ENCODE measurements at places on chromosomes 2 and 18.

GRCh38 chr2:151030663-151031230, 230.9 kb downstream of the RBM43 start:
- DNase-seq, result no peak

- DNase-seq, result no peak
Observed at GRCh38 chr2:217990791-217991465, 11.9 kb downstream of the TNS1 start.

DNA sequence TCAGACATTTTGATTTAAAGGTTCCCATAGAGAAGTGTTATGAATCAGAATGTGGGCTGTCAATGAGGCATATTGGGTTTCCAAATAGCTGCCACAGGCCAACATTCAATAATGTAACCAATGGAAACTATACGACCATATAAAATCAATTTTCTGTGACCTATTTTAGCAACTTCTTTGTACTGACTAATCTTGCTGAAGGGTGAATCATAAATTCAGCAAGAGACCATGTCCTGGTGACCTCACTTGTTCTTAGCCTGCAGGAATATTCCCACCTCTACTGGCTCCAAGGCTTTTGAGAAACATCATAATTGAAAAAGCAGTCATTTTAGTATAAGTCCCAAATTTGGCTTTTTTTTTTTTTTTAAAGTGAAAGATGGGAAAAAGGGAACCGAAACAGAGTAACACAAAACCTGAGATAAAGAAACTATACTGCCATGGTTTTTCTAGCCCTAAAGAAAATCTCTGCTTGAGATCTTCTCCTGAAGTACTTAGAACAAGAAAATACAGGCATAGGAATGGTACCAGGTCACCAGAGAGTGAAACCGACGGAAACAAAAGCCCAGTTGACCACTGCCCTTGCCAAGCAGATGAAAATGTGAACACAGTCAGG, 32.1 kb downstream of the PLEKHM3 start:
- DNase-seq, result peak; percentile 12

DNA sequence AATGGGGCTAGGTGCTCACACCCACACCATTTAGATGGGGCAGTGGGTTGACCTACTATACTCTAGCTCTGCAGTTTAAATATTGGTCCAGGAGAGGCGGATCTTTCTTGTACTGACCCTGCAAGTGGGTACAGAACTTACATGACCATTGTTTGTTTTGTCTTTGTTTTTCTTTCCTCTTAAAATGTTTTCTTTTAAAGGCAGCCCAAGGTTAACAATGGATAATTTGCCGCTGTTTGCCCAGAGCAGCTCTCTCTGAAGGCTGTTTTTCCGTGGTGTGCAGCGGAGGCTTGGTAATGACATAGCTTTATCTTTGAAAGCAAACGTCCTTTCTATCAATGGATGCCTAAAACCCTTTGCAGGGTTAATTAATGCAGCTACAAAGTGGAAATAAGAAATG, 133.3 kb upstream of the MEX3C start:
- DNase-seq, result no peak

DNA sequence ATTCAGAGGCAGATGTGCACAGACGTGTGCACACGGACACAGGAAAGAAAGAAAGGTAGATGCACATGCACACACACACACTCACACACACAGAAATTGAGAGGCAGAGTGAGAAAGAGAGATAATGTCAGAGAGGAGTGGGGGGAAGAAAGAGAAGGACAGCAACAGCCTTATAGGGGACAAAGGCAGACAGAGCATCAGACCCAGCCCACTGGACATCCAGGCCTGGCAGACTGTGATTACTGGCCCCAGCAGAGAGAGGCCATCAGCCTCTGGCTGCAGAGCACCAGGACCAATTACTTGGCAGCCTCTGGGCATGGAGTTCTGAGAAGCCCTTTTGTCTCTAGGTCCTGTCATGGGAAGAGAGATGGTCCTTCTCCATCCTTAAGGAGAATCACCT, 66.1 kb downstream of the C18orf54 start:
- no peak for DNase-seq

DNA sequence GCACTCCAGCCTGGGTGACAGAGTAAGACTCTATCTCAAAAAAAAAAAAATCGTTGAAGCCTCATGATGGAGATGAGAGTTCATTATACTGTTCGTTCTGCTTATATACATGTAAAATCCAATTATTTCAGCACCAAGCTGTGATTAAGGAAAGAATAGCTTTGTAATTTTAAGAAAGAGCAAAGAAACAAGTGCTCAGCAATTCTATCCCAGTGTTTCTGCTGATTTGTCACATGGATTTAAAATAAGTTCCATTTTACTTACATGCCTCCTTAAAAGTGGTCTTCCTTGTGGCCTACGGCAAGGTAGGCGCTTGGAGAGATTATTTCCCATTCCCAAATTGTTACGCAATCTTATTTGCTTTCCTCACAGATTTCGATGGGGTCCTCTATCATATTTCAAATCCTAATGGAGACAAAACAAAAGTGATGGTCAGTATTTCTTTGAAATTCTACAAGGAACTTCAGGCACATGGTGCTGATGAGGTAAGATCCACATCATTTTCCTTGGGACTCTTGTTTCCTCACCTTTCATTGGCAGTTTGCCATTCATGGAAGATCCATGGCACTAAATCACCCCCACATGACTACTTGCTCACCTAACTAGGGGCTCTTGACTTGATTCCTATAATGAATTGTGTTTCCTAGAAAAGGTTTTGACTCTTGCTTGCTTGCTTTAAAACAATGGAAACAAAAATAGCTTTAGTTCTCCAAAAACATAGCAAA, 11.5 kb downstream of the ARPC2 start:
- no peak for DNase-seq

GRCh38 chr18:45197526-45197970, 417.7 kb upstream of the SLC14A2 start:
- no peak for DNase-seq

DNA sequence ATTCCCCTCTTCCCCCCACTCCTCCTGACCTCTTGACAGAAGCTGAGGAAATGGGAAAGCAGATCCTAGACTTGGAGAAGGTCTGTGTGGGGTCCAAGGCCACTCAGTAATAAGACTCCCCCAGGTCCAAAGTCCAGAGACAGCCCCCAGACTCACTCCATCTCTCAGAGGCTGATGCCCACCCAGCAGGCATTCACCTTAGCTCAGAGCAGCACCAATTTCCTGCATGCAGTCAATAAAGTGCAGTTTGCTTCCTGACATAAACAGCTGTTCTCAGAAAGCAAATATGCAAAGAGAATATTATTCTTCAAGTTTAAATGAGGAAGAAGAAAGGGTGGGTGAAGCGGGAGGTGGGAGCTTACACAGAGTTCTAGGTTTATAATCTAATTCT, 84.1 kb upstream of the RTN4 start:
- DNase-seq, result no peak

GRCh38 chr18:10544093-10544748, 18.4 kb downstream of the NAPG start:
- no peak for DNase-seq

DNA sequence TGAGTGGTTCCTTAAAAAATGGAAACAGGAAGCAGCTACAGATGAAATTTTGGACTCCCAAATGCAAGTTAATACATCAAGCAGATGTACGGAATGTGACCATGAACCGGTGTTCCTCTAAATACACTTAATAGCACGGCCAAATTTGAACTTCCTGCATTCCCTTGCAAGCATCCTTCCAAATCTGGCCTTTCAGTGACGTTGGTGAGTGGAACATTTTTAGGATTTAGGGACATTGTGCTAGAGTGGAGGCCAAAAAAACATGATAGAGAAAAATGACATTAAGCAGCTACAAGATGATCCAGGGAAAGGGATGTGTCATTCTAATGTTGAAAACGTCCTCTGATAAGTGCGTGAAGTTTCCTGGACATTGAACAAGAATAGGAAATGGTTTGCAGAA, 62.1 kb downstream of the CTAGE1 start:
- no peak for DNase-seq

GRCh38 chr2:144553379-144553778, 33.5 kb upstream of the ZEB2 start:
- peak; percentile 59 for DNase-seq

- no peak for DNase-seq
Observed at GRCh38 chr2:113268621-113269360, 9.9 kb downstream of the PAX8 start.

DNA sequence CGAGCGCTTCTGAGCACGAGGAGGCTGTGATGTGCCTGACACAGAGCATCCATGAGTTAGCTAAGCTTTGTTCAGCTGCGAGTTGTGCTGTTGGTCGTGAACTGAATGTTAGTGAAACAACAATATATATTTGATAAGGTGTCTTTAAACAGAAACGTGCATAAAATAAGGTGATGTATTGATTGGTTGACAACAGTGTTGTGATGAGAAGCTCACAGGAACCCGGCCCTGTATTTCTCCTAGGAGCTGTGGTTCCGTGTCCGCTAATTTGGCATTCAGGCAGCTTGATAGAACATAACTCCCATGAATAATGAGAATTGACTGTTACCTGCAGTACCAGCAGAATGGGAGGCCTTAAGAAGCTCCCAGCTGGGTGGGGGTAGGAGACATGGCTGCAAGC, 146.4 kb upstream of the MYCN start:
- DNase-seq, result no peak

- DNase-seq, result no peak
Observed at GRCh38 chr18:56935434-56936040, 211.3 kb upstream of the BOD1L2 start.

DNA sequence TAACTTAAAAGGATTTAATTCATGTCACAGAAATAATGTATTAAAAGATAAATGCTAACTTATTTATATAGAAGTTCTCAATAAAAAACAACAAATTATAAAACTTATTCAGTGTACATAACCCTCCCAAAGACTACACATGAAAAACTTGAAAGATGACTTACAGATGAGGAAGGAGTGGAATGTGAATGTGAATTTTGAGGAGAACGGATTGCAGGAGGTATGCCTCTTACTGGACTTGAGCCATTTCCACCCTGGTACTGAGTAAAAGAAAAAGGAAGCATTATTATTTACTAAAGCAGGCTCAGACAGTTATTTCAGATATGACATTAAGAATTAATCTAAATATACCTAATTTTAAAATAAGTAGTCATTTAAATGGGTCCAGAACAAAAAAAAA, 104.4 kb downstream of the TLK1 start:
- no peak for DNase-seq

- DNase-seq, result no peak
Observed at GRCh38 chr2:210539578-210540416, 16.6 kb upstream of the CPS1 start.

GRCh38 chr2:207926133-207926988, 99.0 kb downstream of the PLEKHM3 start:
- DNase-seq, result peak; percentile 10

GRCh38 chr2:231713730-231714638, 5.7 kb downstream of the PTMA start:
- peak; percentile 57 for DNase-seq

Measured in AG09319 (cell line).